Stimulated activated CD8-positive, alpha-beta memory T cell treated with anti-CD3 and anti-CD28 coated beads, Interleukin-4, amount 100 ng/mL, for 1 hour (primary cell): ENCODE measurements at places on chromosomes 7 and 10.

DNA sequence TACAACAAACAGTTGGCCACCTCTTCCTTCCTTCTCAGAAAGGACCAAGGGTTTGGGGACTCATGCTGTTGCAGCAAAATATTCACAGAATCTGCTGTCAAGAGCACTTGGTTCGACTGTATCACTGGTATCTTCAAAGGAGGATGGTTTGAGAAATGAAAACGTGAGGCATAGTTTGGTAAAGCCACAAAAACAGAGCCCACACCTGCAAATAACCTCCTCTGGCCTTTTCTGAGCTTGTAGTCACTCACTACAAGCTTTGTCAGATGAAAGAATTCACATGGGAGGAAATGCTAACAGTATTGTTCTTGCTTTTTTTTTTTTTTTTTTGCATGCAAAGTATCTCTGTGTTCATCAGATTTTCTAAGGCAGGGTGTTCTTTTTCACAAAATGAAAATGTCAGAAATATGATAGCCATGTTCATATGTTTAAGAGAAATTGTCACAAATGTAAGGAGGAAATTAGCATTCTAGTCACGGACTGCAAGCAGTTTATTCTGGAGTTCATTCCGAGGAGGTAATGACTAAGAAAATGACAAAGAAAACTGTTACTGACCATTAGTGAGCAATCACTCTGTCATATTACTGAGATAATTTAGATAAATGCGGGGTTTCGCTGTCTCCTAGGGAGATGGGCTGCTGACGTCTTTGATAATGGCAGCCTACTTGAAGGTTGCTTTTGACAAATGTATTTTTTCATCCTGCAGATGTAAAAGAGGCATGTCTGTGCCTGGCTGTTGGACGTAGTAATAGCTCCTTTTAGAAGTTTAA is 117.8 kb upstream of the MYO3A start:
- DNase-seq: no peak

GRCh38 chr7:47648275-47648925 is 66.5 kb upstream of the TNS3 start:
- DNase-seq: no peak

- DNase-seq: no peak
Measured at GRCh38 chr10:98423691-98424120, 8.7 kb upstream of the PYROXD2 start.

GRCh38 chr7:155941688-155942087 is 129.4 kb upstream of the SHH start:
- DNase-seq: no peak

GRCh38 chr7:1679966-1680730 is 10.1 kb downstream of the ELFN1 start:
- no peak for DNase-seq

GRCh38 chr10:3895045-3895631 is 110.1 kb upstream of the KLF6 start:
- no peak for DNase-seq

DNA sequence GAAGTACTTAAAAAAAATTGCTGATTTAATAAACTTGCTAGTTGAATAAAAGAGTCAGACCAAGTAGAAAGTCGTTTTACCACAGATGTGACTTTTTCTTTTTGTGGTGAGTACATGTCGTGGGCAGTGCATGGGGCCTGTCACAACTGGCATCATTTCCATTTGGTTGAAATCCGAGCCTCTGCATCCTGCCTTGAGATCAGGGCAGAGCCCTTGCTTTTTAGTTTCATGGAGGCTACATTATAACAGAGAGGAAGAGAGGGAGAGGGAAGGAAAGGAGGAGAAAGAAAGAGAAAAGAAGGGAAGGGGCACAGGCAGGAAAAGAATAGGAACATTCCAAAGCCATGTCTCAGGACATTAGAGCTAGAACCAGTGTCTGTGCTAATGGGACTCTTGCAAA is 20.4 kb upstream of the INSYN2A start:
- no peak for DNase-seq

- DNase-seq: no peak
Measured at GRCh38 chr7:77481615-77482014, 55.5 kb upstream of the PTPN12 start.

GRCh38 chr7:153290066-153290465 is 530.5 kb downstream of the ACTR3B start:
- DNase-seq: no peak

GRCh38 chr10:124388476-124388822 is 30.3 kb downstream of the OAT start:
- DNase-seq: no peak

- no peak for DNase-seq
Measured at GRCh38 chr10:23368816-23369640, 24.4 kb upstream of the C10orf67 start.

GRCh38 chr10:109914966-109915365 is 8.3 kb downstream of the XPNPEP1 start:
- peak; percentile 13 for DNase-seq

DNA sequence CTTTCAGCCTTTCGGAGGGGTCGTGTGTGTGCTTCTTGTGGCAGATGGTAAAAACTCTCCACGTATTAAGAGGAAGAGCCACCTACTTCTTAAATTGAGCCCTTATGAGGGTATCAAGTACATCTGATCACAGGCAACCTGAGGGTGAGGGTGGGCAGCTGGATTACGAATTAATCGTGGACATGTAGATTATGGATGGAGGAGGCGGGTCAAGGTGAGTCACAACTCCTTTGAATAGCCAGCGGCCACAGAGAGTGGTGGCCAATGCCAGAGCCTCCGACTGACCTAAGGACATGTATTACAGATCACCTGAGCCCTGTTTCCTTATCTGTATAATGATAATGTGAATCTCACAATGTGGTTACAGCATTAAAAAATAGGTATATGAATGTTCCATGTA is 1083.9 kb downstream of the SORCS3 start:
- DNase-seq: no peak

- no peak for DNase-seq
Measured at GRCh38 chr10:77431209-77431611, 206.4 kb downstream of the KCNMA1 start.

DNA sequence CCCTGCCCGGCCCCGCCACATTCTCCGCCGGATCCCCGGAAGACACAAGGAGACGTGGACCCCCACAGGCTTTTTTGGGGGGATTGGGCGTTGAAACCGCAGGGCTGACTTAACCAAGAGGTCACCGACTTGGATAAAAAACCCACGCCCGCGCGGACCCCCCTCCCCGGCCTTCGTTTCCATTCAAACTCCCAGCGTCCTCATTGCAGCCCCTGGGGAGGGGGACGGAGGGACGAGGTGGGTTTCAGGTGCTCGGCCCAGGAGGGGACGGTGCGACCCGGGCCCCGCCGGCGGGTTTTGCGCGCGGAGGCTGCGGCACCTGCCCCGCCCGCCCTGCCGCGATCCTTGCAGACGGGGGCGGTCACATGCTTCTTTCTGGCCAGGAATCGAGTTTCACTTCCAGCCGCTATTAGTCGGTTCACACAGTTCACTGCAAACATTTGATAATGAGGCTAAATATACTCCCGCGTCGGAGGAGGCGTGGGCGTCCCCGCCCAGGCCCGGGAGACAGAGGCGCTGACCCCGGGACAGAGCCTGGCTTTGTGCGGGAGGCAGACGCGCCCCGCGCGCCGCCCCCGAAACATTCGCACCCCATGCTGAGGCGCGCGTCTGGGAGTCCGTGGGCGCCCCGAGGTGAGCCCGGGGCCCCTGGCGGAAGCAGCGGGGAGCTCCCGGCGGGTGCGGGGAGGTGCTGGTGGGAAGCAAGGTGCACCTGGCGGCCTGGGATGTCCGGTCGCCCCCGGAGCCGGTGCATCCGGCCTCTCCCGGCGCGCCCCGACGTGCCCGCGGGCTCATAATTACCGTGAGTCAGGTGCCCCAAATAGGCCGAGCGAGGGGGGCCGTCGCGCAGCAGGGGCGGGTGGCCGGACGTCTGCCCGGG is 2.7 kb upstream of the PDGFA start:
- no peak for DNase-seq

- DNase-seq: no peak
Measured at GRCh38 chr10:72105710-72106109, 17.4 kb upstream of the SPOCK2 start.

DNA sequence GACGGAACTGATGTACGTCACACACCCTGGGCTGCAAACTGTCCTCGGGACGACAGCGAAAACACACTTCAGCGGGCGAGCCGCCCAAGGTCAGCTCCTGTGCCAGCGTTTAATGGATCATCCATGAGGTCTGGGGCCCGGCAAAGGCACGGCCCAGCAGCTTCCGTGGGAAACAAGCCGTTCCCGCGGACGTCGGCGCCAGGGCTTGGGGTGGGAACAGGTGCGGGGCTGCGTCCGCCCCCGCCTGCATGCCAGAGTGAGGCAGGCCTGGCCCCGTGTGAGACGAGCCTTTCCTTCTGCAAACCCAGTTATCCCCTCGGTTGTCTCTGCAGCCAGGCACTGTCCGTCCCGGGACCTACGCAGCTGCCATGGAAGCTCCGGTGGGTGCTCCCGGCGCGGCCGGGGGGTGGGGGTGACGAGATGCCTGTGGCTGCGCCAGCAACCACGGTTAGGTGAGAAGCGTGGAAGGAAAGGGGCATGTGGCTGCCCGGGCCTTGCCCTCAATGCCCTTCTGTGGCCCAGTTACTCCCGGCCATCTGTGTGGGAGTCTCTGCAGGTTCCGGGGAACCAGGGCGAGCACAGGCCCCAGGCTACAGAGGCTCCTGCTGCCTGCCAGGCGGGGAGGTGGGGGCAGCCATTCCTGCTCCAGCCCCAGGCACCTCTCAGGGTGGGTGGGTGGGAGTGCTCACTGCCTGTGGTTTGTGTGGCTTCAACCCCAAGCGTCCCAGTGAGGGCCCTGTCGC is 42.2 kb upstream of the PDGFA start:
- no peak for DNase-seq

GRCh38 chr10:132104471-132105301 is 38.9 kb downstream of the JAKMIP3 start:
- DNase-seq: no peak

- DNase-seq: peak; percentile 66
Measured at GRCh38 chr7:151013733-151014497, 10.4 kb downstream of the ATG9B start.

- no peak for DNase-seq
Measured at GRCh38 chr7:117495308-117495707, 15.5 kb downstream of the CFTR start.

- DNase-seq: no peak
Measured at GRCh38 chr7:156000601-156001396, 188.5 kb upstream of the SHH start.

- DNase-seq: no peak
Measured at GRCh38 chr10:112637901-112638300, 190.9 kb downstream of the VTI1A start.

- DNase-seq: no peak
Measured at GRCh38 chr10:120883071-120883470, 31.9 kb downstream of the WDR11 start.

- DNase-seq: no peak
Measured at GRCh38 chr7:83866582-83866981, 217.6 kb upstream of the SEMA3E start.
